Fibroblast of mammary gland (primary cell): ENCODE measurements at places on chromosomes 2 and 18.

- DNase-seq: no peak
Observed at GRCh38 chr2:65344689-65345088, 87.7 kb downstream of the SPRED2 start.

DNA sequence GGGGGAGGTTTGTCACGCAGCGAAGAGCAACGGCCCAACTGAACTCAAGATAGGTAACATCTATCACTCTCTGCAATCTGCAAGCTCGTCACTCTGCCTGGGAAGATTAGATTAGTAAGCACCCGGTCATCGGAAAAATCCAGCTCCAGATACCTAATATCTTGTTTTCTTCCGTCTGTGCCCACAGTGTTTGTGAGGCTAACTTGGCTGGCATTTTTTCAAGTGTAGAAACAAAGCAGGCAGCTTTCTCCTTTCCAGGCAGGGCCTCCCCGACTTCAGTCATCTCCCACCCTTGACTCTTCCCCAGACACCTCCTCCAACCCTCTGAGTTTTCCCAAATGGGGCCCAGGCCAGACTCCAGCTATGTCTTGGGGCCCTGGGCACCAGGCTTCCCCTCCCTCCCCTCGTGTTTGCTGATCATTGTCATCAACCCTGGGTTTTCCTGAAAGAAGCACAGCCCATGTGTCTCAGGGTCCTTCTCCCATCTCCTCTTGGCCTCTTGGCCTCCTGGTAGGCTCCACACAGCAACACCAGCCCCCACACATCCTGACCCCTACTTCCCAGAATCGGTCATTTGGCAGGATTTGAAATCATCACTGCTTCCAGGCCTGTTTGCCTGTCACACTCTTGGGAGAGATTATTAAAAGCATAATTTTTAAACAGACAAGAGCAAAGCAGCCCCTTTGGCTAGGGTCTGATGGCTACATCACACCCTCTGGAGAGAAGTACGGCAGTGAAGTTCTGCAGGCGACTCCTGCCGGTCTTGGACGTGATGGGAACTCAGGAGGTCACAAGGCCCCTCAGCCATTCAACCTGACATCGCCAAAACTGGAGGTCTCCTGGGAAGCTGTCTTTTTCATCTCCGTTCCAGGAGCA, 144.9 kb upstream of the ID2 start:
- peak; percentile 48 for DNase-seq

DNA sequence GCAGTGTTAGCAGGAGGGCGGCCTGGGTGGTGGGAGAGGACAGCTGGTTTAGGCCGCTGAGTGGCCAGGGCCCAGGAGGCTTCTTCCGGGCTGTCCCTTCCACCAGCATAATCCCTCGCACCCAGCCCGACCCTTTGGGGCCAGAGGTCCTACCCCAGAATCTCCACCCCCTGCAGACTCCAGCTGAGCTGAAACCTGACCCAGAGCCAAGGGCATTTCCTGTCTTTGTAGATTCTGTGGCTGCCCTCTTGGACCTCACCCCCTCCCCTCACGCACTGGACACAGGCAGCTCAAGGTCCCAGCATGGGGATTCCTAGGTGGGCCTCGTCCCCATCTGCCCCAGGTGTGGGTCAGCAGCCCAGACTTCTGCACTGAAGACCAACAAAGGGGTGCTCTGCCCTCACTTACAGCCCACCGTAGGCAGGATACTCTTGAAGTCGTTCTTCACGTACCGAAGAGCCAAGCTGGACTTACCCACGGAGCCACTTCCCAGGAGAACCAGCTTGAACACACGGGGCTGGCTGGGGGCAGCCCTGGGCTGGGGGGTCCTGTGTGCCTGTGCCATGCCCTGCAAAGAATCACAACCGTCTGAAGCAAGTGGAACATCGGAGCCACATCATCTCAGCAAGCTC, 4.8 kb downstream of the RAB17 start:
- DNase-seq: no peak

- no peak for DNase-seq
Observed at GRCh38 chr18:3262234-3263131, 550 bp downstream of the MYL12B start.

GRCh38 chr2:189164746-189165145, 14.8 kb downstream of the COL5A2 start:
- peak; percentile 75 for DNase-seq

DNA sequence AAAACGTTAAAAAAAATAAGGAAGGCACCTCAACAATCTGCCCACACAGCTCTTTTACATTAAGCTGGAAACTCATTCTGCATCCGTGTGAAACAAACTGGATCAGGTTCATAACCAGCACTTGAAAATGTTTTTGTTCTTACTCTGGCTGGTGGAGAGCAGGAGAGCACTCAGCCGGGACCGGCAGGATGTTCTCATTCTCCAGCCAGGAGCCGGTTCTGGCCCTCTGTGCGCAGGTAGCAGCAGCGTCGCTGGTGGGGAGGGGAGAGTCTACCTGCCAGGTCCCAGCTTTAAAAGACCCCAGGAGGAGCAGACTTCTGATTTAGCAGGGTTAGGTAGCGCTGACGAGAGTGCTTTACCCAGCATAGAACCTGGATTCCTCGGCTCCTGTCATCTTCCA, 834.9 kb upstream of the SALL3 start:
- DNase-seq: no peak

GRCh38 chr2:172702451-172702850, 33.2 kb upstream of the RAPGEF4 start:
- DNase-seq: no peak

GRCh38 chr2:88671786-88672427, 19.6 kb upstream of the RPIA start:
- DNase-seq: peak; percentile 71

GRCh38 chr2:226303707-226304106, 495.9 kb downstream of the IRS1 start:
- DNase-seq: no peak

DNA sequence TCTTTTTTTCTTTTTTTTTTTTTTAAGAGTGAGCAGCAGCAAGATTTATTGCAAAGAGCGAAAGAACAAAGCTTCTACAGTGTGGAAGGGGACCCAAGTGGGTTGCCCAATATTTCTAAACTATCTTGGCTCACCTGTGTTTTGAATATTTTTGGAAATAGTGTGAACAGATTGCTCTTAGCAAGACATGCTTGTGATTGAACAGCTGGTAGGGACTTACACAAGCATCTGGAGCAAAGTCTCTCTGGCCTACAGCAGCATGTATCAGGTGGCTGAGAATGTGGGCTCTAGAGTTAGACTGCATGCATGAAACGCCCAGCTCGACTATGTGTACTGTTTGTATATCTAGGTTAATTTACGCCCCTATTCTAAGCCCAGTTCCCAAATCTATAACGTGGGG, 40.3 kb upstream of the FBXO11 start:
- DNase-seq: no peak

GRCh38 chr2:79373358-79374130, 139.3 kb upstream of the CTNNA2 start:
- DNase-seq: no peak

GRCh38 chr18:23838233-23838632, 149.0 kb downstream of the LAMA3 start:
- no peak for DNase-seq

GRCh38 chr18:50410008-50410407, 35.2 kb downstream of the SKA1 start:
- no peak for DNase-seq
